ENCODE measurements at places on chromosomes 3 and 15. TPM values are rescaled to one million over a fixed set of nuclear protein-coding genes. Genes with fewer than 3 reads are reported as not detected.

The GPR62 gene
- 0.46 TPM for total RNA-seq

The KCNMB3 gene
- total RNA-seq = 2.3 TPM

The TIGIT gene
- 0.07 TPM for total RNA-seq

DNA sequence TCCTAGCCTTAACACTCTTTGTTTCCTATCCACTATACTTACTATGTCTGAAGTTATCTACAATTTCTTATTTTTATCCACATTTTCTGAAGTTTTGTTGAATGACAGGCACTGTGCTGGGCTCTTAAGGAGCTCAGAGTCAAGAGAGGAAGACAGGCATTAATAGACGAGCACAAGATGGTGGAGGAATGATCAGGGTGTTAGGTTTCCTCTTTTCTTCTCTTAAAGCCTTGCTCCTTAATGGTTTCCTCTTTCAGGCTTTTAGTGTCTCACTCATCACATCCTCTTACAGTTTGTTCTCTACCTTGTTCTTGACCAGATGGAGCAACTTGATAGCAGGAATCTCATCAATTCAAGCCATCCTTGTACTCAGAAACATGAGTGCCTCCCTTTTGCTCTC, 52.9 kb upstream of the BCL6 start:
- H3K4me3 ChIP-seq = no peak overlapping the region
- no peak for DNase-seq
- peaks cover 10% of the 10 kb centered on the region for H3K4me1 ChIP-seq

DNA sequence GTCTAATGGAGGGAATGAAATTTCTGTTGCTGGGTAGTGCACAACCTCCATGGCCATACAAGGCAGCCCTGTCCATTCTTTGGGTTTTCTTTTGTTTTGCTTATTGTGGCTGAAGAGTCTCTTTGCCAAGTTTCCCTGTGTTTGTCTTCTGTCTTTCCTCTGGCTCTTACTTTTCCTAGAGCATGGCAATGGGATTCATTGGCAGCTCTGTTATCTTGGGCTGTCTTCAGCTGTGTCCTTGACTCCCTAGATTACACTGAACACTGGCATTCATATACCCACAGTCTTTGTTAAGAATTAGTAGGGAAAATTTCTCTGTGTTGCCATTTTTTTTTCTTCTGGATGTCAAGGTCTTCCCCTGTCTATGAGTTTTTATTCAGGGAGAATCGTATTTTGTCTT, 16.1 kb upstream of the DCBLD2 start:
- no peaks in the 10 kb centered on the region for H3K27me3 ChIP-seq
- H3K27ac ChIP-seq = no peak overlapping the region
- no peak overlapping the region for H3K4me3 ChIP-seq
- H3K36me3 ChIP-seq = no peaks in the 10 kb centered on the region
- no peaks in the 10 kb centered on the region for H3K4me1 ChIP-seq
- DNase-seq = no peak

DNA sequence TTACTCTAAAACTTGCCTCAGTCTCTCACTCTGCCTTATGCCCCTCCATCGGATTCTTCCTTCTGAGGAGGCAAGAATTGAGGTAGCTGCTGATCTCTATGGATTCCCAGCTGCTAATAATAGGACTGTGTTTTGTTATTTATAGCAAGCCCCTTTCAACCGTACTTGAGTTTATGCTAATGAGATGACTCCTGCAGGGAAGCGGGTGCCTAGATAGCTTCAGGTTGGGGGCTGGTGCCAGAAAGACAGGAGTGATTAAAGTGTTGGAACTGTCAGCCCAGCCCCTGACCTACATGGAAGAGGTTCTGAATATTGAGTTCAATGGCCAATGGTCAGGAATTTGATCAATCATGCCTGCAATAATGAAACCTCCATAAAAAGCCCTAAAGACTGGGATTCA, 21.8 kb upstream of the LIMD1 start:
- peaks cover 3% of the 10 kb centered on the region for H3K27me3 ChIP-seq
- peak overlapping the region; percentile 80 for H3K27ac ChIP-seq
- peaks cover 56% of the 10 kb centered on the region for H3K4me1 ChIP-seq
- DNase-seq = no peak
- H3K36me3 ChIP-seq = peaks cover 11% of the 10 kb centered on the region

The LHFPL4 gene
- total RNA-seq = 18.9 TPM

- no peaks in the 10 kb centered on the region for H3K27me3 ChIP-seq
- no peak for DNase-seq
Measured at GRCh38 chr3:177145381-177145780, 51.9 kb downstream of the TBL1XR1 start.

The ATP13A5 gene
- not detected for total RNA-seq

DNA sequence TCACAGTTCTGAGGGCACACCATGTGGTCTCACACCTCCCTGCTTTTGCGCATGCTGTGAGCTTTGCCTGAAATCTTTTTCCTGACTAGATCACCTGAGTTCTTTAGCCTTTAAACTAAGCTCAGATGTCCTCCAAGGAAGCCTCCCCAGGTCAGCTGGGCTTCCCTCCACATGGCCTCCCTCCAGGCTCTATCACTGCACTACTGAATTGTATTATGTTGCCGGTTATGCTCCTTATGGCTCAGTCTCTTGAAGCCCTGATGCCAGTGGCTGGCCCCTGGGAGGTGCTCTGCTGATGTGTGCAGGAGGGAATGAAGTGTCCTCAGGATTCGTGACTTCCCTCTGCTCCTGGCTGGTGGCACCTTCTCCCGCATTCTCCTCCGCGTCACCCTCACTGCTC, 93.3 kb upstream of the BLM start:
- DNase-seq = no peak
- no peak overlapping the region for H3K4me3 ChIP-seq
- H3K27me3 ChIP-seq = no peaks in the 10 kb centered on the region
- H3K4me1 ChIP-seq = no peaks in the 10 kb centered on the region
- no peak overlapping the region for H3K27ac ChIP-seq

The CRYGS gene
- total RNA-seq = 2.9 TPM

DNA sequence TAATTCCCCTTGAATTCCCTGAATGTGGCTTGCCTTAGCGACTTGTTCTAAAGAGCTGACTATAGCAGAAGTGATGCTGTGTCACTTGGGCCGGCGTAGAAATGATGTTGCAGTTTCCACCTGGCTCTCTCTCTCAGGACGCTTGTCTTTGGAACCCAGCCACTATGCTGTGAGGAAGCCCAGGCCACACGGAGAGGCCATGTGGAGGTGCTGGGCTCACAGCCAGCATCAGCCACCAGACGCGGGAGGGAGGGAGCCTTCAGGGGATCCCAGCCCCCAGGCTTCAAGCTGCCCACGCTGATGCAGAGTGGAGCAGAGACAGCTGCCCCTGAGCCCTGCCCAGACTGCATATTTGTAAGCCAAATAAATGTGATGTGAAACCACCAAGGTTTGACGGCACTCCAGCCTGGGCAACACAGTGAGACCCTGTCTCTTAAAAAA, 18.6 kb downstream of the RNU5B-1 start:
- H3K27ac ChIP-seq = no peak overlapping the region
- peaks cover 3% of the 10 kb centered on the region for H3K36me3 ChIP-seq
- DNase-seq = no peak
- peaks cover 9% of the 10 kb centered on the region for H3K4me1 ChIP-seq
- H3K4me3 ChIP-seq = no peak overlapping the region

DNA sequence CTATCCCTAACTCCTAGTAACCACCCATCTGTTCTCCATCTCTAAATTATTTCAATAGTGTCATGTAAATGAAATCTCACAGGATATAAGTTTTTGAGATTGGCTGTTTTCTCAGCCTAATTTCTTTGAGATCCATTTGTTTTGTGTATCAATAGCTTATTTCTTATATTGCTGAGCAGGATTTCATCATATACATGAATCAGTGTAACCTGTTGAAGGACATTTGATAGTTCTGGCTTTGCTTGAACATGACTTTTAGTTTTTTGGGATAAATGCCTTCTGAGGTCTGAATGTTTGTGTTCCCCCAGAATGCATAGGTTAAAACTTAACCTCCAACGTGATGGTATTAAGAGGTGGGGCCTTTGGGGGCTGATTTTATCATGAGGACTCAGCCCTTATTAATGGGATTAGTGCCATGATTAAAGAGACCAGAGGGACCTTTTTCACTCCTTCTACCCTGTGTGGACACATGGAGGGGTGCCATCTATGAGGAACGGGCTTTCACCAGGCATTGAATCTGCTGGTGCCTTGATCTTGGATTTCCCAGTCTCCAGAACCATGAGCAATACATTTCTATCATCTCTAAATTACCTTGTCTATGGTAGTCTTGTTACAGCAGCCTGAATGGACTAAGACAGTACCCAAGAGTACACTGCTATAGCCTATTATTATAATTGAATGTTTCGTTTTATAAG, 118.3 kb downstream of the FNDC3B start:
- H3K36me3 ChIP-seq = no peaks in the 10 kb centered on the region
- H3K4me3 ChIP-seq = no peak overlapping the region
- 0 out of 2 replicates have a peak overlapping the region, but pooled peaks have one; percentile 50 for H3K27ac ChIP-seq
- DNase-seq = no peak

DNA sequence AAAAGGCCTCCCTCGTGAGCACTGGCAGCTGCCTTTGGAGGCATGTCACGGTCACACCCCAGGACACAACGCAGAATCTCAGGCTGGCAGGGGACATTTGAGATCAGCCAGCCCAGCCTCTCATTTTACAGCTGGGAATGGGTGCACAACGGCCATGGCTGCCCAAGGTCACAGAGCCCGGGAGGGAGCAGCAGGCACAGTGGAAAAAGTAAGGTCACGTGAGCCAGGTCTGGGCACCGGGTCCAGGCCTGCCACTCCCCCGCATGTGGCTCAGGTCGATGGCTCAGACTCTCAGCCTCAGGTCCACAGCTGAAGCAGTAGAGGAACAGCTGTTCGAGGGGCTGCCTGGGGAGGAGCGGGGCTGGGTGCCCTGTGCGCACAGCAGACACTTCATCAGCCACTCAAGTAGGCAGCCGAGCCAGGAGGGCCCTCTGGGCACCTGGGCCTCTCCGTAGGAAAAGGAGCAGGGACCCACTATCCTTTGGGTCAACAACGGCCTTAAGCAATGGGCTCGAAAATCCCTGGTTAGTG, 260.6 kb downstream of the GOLGA6L6 start:
- no peaks in the 10 kb centered on the region for H3K36me3 ChIP-seq
- no peak overlapping the region for H3K27ac ChIP-seq
- no peak overlapping the region for H3K4me3 ChIP-seq
- H3K4me1 ChIP-seq = no peaks in the 10 kb centered on the region
- no peaks in the 10 kb centered on the region for H3K27me3 ChIP-seq

DNA sequence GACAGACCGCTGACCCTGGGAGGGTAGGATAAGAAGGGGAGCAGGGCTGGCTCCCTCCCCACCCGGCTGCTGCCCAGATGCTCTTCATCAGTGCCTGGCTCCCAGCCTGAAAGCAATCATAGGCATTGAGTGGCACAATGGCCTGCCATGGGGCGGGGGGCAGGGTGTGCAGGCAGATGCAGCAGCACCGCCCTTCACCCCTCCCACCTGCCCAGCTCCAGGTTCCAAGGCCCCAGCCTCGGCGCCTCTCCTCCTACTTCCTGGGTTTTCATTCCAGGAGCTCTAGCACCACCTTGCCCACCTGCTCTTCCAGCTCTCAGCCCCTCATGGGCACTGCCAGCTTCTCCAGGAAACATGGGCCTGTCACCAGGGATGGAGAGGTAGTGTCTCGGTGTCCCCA, 101.7 kb downstream of the MEGF11 start:
- no peaks in the 10 kb centered on the region for H3K27me3 ChIP-seq
- H3K27ac ChIP-seq = no peak overlapping the region
- peaks cover 14% of the 10 kb centered on the region for H3K4me1 ChIP-seq
- H3K36me3 ChIP-seq = no peaks in the 10 kb centered on the region
- peak; percentile 66 for DNase-seq

GRCh38 chr15:90667073-90667754, 49.9 kb upstream of the BLM start:
- peaks cover 7% of the 10 kb centered on the region for H3K27me3 ChIP-seq
- H3K4me3 ChIP-seq = peak overlapping the region; percentile 24
- H3K27ac ChIP-seq = no peak overlapping the region
- no peak for DNase-seq
- H3K4me1 ChIP-seq = no peaks in the 10 kb centered on the region

DNA sequence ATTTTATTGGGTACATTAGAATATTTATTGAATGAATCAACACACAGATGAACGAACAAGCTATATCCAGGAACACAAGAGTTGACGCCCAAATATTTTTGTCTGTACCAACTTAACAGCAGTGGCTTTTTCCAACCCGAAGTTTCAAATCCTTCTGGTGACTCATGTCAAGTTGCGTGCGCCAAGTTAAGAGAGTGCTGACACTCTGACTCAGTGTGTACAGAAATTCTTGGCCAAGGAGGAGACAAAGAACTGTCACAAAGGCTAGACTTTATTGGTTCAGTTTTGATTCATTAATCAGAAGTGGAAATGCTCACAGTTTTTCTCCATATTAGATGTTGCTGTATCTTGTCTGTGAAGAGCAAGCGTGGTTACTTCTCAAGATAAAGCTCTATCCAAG, 59.6 kb upstream of the TSC22D2 start:
- no peaks in the 10 kb centered on the region for H3K36me3 ChIP-seq
- H3K27me3 ChIP-seq = no peaks in the 10 kb centered on the region
- H3K4me1 ChIP-seq = peaks cover 51% of the 10 kb centered on the region
- no peak overlapping the region for H3K27ac ChIP-seq
- no peak for DNase-seq

DNA sequence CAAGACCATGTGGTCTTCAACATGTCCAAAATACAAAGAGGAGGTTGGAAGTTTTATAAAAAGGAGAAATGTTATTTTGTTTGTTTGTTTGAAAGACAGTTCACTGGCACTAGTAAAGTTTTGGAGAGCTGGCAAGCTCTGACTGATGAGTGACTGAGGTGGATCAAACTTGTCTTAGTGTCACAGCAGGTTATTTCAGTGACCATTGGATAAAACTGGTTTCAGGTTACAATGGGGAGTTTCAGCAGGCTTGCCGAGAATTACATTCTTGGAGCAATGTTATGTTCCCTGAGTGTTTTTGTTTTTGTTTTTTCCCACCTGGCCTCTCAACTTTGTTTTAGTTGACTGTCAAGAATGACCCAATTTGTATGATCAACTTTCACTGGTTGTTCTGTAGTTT, 414.5 kb upstream of the ARHGEF26 start:
- H3K27ac ChIP-seq = peak overlapping the region; percentile 87
- H3K27me3 ChIP-seq = no peaks in the 10 kb centered on the region
- H3K36me3 ChIP-seq = no peaks in the 10 kb centered on the region
- DNase-seq = no peak
- peaks cover 28% of the 10 kb centered on the region for H3K4me1 ChIP-seq

GRCh38 chr3:153599685-153600084, 437.7 kb downstream of the RAP2B start:
- no peak overlapping the region for H3K27ac ChIP-seq
- DNase-seq = no peak
- no peaks in the 10 kb centered on the region for H3K36me3 ChIP-seq

GRCh38 chr15:45363334-45363733, 15.0 kb downstream of the GATM start:
- no peak overlapping the region for H3K4me3 ChIP-seq
- H3K27me3 ChIP-seq = no peaks in the 10 kb centered on the region
- no peak for DNase-seq
- H3K36me3 ChIP-seq = peaks cover 3% of the 10 kb centered on the region

The SERPINI2 gene
- not detected for total RNA-seq

The ZBTB47 gene
- 5.6 TPM for total RNA-seq

GRCh38 chr3:150761831-150762661, 923 bp downstream of the SIAH2 start:
- peaks cover 45% of the 10 kb centered on the region for H3K27me3 ChIP-seq
- H3K4me1 ChIP-seq = peaks cover 45% of the 10 kb centered on the region
- DNase-seq = peak; percentile 31
- H3K27ac ChIP-seq = no peak overlapping the region
- H3K4me3 ChIP-seq = peak overlapping the region; percentile 89

All from WTC11 (cell line).